ENCODE measurements at places on chromosomes 6 and 20.

- peak; percentile 96 for DNase-seq
These were observed at the start of gene MACROD2 for GRCh38 chr20:13995086-13995665. Gene MACROD2, plus strand, starts transcription at chr20:13995516.

DNA sequence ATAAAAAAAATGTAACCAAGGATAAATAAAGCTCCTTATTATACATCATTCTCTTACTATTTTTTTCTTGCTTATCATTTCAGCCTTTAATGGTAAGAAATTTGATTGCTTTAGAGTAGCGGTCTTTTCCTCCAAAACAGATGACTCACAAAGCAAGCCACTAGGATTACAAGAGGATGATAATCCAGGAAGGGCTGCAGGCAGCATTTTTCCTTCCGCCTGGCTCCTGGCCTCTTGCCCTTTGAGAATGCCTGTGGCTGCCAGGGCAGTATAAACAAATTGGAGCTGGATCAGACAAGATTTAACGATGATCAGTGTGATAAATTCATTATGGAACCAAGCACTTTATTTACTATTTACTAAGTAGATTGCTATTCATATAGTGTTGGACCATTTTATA lies 9.7 kb upstream of the FBXL4 start:
- DNase-seq: no peak

GRCh38 chr6:160508599-160508998 lies 155.5 kb downstream of the LPA start:
- no peak for DNase-seq

GRCh38 chr6:165556116-165556843 lies 106.8 kb downstream of the PDE10A start:
- no peak for DNase-seq

GRCh38 chr20:48595495-48596333 lies 232.1 kb downstream of the PREX1 start:
- no peak for DNase-seq

- DNase-seq: no peak
These were observed 110.4 kb upstream of the SCAF8 start for GRCh38 chr6:154622618-154623336.

GRCh38 chr20:3316136-3316535 lies 77.1 kb upstream of the SLC4A11 start:
- no peak for DNase-seq

DNA sequence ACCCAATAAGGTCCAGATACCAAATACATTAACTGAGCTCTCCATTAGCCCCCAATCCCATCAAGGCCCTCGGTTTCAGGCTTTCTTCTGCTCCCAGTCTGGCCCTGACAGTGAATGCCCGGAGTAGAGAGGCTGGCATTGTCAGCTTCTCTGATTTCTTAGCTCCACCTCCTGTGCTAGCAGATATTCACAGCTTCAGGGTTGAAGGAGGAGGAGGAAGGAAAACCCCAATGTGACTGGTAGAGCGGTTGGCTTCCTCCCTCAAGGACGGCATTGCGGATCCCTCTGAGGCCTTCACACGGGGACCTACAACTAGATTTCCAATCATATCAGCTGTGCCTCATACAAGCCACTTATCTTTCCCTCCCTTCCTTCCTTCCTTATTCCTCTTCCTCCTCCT lies 164.1 kb upstream of the SYNDIG1 start:
- DNase-seq: no peak

DNA sequence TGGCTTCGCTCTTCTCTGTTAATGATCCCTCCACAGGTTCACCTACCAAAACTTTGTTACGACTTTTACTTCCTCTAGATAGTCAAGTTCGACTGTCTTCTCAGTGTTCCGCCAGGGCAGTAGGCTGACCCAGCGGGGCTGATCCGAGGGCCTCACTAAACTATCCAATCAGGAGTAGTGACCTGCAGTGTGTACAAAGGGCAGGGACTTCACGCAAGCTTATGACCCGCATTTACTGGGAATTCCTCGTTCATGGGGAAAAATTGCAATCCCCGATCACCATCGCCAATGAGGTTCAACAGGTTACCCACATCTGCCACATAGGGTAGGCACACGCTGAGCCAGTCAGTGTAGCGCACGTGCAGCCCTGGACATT lies 771.4 kb upstream of the DEFB115 start:
- DNase-seq: no peak

DNA sequence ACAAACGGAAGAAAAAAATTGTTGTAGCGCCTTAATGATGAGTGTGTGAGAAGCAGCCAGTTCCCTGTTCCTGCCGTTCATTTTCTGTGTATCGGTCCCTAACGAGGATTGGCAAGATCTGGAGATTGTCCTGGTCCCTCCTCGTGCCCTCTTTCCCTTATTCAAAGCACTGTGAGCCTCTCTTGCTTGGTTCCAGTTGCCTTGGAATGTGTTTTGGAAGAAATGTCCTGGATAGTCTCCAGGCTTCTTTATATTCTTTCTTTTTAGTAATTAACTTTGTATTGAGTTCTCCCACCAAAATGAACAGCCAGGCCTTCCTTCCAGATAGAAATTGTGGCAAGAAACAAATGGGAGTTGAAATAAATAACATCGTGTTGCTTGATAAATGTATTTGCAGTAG lies 348.3 kb downstream of the CDH26 start:
- no peak for DNase-seq

DNA sequence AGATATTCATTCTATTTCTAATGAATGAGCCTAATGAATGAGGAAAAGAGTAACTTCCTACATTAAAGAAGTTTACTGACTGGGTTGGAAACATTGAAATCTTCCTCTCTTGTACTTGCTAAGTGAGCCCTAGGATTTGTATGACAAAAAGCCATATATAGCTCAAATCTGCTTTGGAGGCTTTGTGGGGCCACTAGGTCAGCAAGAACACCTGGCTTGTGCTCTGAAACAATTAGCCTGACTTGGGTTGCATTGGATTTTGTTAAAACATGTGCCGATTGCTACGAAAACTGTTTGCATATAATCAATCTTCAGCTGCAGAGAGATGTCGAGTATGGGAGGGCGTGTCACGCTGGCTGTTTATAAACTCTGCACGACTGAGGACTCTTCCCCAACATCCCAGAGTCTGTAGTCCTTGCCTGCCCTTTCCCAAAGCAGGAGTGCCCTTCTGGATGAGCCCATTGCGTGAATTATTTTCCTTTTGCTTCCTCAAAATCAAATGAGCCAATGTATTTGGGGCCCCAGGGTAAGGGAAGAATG lies 684.8 kb downstream of the DHX35 start:
- no peak for DNase-seq

DNA sequence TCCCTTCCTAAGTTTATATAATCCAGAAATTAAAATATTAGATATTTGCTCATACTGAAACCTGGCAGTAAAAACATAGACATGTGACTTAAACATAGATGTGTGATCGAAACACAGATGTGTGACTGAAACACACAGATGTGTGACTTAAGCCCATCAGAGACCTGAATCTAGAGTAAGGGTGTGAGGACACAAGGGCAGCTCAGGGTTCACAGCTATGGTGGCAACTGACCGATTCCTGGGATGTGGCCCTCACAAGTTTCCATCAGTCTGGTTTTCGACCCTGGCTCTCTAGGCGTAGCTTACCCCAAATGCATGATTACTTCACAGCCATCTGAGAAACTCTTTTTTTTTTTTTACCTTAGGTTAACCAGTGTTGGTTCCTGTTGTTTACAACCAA lies 137.0 kb downstream of the NRN1 start:
- no peak for DNase-seq

- no peak for DNase-seq
These were observed 209.7 kb upstream of the SUPT3H start for GRCh38 chr6:45587229-45588060.

DNA sequence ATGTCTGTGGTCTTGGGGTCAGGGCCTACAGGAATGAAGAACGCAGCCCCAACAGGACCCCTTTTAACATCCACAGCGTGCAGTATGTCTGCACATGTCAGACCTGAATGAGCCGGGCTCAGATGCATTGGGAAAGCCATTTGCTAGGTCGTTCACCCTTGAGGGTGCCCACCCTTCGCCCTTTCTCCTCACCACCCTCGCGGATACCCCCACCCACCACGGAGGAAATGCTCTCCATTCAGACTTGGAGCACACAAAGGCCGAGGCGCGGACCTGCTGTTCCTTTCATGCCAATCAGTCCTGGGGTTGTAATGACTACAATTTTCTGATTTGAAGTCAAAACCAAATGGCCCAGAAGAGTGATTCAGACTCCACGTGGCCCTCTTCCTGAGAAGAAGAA lies 62.7 kb downstream of the EDN3 start:
- DNase-seq: no peak

- DNase-seq: no peak
These were observed 13.4 kb downstream of the PLCB1 start for GRCh38 chr20:8145246-8146168.

GRCh38 chr6:108738684-108739416 lies 109.4 kb upstream of the ARMC2 start:
- no peak for DNase-seq

- DNase-seq: no peak
These were observed 37.0 kb downstream of the SYTL3 start for GRCh38 chr6:158686791-158687381.

GRCh38 chr6:132000296-132000695 lies 49.1 kb upstream of the CCN2 start:
- DNase-seq: no peak

DNA sequence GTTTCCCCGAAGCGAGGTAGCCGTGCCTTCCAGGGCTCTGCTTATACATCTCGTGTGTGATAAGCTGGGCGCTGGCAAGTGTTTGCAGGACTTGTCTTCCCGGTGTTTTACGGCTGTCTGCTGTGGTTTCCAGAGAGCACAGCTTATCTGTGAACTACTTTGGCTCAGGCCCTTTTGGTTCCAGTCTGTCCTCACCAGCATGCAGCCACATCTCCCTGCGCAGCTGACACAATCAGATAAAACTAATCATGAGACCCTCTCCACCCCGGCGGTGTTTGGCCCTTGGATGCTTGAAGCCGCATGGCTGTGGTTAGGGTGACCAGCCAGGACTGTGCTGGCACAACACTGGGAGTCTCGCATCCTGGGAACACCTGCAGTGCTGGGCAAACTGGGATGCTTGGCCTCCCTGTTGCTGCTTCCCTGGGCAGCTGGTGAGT lies 241.8 kb upstream of the FOXQ1 start:
- no peak for DNase-seq

DNA sequence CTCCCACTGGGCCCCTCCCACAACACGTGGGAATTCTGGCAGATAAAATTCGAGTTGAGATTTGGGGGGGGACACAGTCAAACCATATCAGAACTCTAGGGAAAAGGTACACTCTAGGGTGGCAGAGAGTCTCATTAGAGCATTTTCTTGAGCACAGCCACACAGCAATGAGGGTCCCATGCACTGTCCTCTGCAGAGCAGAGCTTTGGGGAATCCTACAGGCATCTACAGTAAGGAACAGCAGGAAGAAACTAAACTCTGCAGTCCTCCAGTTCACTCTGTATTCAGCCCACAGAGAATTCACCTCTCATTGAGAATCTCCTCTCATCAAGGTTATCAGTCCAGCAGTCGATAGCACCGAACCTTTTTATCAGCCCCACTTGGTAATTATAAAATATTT lies 438.6 kb upstream of the NOX3 start:
- DNase-seq: no peak

- DNase-seq: no peak
These were observed 247.0 kb downstream of the ATXN1 start for GRCh38 chr6:16514249-16514648.

- DNase-seq: no peak
These were observed 28.5 kb downstream of the BACH2 start for GRCh38 chr6:90268178-90268577.

- no peak for DNase-seq
These were observed 38.7 kb upstream of the SLC22A2 start for GRCh38 chr6:160297310-160297709.

DNA sequence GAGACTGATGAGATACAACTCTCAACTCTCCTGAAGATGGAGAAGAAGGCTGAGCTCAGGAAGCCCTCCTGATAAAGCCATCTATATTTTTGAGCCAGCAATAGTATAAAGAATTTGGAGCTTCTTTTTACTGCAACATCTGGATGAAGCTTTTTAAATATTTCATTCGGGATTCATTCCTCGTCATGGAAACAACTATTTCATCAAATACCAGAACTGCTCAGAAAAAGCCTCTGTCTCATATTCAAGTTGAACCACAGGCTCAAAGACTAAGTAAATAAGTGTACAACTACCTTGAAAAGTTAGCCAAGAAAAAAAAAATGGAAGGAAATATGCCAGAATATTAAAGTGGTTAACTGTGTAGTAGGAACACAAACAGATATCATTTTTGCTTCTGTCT lies 37.8 kb downstream of the PTPRT start:
- no peak for DNase-seq

Measured in NCI-H1436 (cell line).